ENCODE measurements at places on chromosomes 4 and X. TPM values are rescaled to one million over a fixed set of nuclear protein-coding genes. Genes with fewer than 3 reads are reported as not detected.

The NOX1 gene
- total RNA-seq = not detected

The ZNF630 gene
- 21.3 TPM for total RNA-seq

The SCARB2 gene
- total RNA-seq = 89.9 TPM

The AFM gene
- total RNA-seq = not detected

The CLCN5 gene
- 3.9 TPM for total RNA-seq

The AR gene
- 17.8 TPM for total RNA-seq

The LNX1 gene
- total RNA-seq = 13.2 TPM

The MSANTD1 gene
- not detected for total RNA-seq

The TREX2 gene
- 0.78 TPM for total RNA-seq

The QRFPR gene
- total RNA-seq = 13.8 TPM

The GK gene
- 3.9 TPM for total RNA-seq

The NPY2R gene
- total RNA-seq = not detected

The TCEAL7 gene
- not detected for total RNA-seq

The HSPA4L gene
- total RNA-seq = 16.2 TPM

The HPGDS gene
- total RNA-seq = not detected

The CFAP99 gene
- not detected for total RNA-seq

The PLK4 gene
- total RNA-seq = 13.5 TPM

The GCNA gene
- not detected for total RNA-seq

The FAM184B gene
- not detected for total RNA-seq

The AMTN gene
- total RNA-seq = not detected

The APEX2 gene
- 8.4 TPM for total RNA-seq

The HMX1 gene
- total RNA-seq = not detected

The MANBA gene
- total RNA-seq = 19.4 TPM

The WAS gene
- total RNA-seq = not detected

The MFAP3L gene
- total RNA-seq = 1.9 TPM

The TAF7L gene
- not detected for total RNA-seq

The SLC49A3 gene
- not detected for total RNA-seq

The NAP1L3 gene
- 3.1 TPM for total RNA-seq

The TENM3 gene
- total RNA-seq = 51.3 TPM
